EH (cell line): ENCODE measurements at places on chromosomes 3 and 15.

- no peak for DNase-seq
Measured at GRCh38 chr15:69990566-69991421, 106.9 kb downstream of the TLE3 start.

DNA sequence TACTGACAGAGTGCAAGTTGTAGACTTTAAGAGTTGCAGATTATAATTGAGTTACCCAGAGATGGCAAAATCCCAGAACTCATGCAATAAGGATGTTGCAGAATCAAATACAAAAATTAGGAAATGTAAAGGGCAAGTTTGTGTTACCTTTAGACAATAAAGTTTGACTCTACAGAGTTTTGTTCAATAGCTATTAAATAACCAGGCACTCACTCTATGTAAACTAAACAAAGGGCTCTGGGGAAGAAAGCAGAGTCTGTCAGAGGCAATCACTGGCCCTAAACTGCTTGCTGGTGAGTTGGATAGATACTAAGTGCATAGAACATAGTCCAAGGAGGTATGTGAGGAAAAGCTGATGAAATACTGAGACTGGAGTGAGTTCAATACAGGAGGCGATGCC is 40.0 kb upstream of the PLCL2 start:
- no peak for DNase-seq

GRCh38 chr3:114418107-114418506 is 124.3 kb downstream of the TIGIT start:
- peak; percentile 51 for DNase-seq

DNA sequence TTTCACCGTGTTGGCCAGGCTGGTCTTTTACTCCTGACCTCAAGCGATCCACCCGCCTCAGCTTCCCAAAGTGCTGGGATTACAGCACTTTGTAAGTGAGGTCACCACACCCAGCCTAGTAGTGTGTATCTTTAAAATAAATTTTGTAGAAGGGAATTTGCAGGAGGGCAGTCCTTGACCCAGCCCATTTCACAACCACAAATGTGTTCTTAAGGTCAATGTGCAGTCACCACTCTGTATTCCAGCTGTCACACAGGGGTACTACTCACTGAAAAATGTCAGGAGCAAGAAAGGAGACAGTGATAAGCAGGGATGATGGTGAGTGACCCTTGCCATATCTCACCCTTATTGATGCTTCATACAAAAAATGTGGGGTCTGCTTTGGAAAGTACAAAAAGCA is 98.5 kb downstream of the FRMD5 start:
- no peak for DNase-seq

- DNase-seq, result no peak
Measured at GRCh38 chr15:67054676-67055075, 10.7 kb upstream of the SMAD3 start.

DNA sequence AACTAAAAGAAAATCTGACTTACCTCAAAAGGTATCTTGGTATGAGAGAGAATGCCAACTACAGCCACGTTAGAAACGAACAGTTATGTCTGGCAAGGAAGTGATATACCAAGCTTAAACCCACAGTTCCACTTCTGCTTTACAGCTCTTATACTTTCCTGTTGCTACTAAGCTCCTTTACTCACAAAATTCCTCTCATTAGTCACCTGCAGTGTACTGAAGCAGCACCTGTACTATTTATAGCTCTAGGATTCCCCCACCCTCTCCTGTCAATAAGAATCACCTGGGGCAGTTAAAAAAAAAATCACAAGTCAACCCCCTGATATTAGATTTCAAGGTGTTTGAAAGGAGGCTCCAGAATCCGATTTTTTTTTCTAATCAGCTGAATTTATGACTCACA is 2.9 kb upstream of the TMEM266 start:
- no peak for DNase-seq

DNA sequence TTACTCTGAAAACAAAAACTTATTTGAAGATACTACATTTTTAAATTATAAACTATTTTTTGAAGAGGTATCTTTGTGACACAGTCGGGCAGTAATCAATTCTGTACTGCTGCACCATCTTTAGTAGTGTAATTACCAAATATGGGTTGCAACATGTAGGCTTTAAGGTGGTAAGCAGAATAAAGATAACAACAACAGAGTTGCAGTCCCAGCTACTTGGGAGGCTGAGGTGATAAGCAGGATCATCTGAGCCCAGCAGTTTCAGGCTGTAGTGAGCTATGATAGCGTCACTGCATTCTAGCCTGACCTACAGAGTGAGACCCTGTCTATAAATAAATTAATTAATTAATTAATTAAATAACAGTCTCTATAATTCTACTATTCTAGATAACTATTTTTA is 6.0 kb downstream of the PLOD2 start:
- no peak for DNase-seq

DNA sequence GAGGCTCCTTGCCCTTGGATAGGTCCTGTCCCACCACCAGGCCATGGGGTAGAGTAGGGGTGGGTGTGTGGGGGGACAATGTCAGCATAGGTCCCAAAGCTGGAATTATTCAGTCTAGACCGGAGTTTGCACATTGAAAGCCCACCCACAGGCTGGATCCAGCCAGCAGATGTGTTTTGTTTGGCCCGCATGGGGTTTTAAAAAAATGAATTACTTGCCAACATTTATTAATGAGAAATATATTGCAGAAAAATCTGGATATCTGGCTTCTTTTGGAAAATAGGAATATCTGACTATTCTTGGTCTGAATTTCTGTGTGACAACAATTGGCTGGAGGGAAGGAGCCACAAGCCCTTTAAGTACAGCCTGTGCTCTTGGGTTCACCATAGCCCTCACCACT is 17.3 kb upstream of the LRIG1 start:
- no peak for DNase-seq

DNA sequence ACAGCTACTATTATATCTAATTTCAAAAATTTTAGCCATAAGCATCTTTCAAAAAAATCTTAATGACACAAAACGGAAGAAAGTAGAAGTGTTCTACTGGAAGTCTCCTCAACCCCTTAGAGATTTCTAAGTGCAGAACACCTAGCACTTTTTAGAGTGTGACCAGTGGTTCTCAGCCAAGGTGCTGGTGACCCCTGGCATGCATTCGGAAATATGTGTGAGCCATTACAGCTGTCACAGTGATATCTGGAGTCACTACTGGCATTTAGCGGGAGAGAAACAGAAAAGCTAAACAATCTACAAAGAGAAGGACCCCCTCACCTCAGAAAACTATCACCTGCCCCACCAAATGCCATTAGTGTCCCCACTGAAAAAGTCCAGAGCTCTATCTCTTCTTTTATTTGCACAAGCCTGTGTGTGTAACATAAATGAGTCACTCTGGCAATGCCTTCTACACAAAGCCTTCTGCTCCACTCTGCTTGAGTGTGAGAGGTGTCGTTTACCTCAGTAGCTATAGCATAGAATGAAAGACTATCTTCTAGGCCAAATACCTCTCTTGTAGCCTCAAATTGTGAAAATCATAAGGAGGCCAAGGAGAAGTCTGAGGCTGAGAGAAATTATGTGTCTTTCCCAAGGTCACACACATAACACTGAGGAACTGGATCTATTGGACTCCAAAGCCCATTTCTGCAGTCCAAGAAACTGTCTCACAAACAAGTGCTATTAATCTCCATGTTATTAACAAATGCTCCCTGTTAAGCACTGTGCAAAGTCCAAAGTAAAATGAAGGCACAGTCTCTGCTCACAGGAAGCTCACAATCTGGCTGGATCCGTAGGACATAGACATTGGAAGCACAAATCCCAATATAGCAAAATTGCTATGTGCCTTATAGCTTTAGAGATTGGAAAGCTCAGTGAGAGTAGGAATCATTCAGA is 28.5 kb upstream of the KCNMB2 start:
- DNase-seq, result no peak

DNA sequence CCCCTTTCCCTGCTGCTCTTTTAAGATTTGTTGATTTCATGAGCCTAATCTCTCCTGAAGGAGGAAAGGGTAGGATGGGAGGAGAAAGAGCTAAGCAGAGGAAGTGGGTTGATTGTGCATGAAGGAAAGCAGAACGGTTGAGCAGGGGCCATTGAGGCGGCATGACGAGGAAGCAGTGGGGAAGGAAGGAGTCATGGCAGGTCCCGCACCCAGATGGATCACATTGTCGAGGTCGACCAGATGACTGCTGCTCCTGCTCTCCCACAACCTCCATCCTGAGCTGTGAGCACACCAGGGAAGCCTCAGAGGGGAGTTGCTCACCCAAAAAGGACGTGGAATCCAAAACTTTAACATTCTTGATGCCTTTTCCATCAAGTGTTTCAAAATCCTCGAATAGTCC is 42.8 kb downstream of the ABTB1 start:
- no peak for DNase-seq

GRCh38 chr15:101543026-101543390 is 53.5 kb upstream of the PCSK6 start:
- DNase-seq, result no peak
